ENCODE measurements at places on chromosomes 11 and 22.

DNA sequence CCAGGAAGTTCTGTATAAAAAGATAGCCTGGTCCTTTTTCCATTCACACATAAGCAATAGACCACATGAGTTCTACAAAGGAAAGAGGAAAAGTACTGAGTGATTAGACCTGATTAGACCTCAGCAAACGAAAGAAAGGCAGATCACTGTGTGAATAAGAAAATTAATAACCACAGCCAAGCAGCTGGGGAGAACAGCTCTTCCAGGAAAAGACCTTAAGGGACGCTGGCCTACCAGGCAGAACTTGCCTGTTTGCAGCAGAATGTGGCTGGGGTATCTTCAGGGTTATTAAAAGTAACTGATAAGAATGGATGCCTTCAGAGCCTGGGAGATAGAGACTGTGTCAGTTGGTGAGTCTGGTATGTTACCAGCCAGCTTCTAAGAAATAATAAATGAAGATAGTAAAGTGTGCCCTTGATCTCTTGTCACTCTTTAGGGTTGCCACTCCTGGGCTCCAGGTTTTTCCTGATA lies 172.9 kb downstream of the DBX1 start:
- no peak for DNase-seq

GRCh38 chr22:48520884-48521588 lies 1306.6 kb downstream of the BRD1 start:
- no peak for DNase-seq

GRCh38 chr11:88181776-88182175 lies 6.5 kb upstream of the RAB38 start:
- no peak for DNase-seq

- DNase-seq: no peak
These were observed 10.6 kb upstream of the CCDC83 start for GRCh38 chr11:85844439-85845123.

GRCh38 chr11:69393865-69394233 lies 87.6 kb upstream of the LINC01488 start:
- DNase-seq: no peak

- no peak for DNase-seq
These were observed 1.1 kb upstream of the ADM start for GRCh38 chr11:10303558-10304363.

GRCh38 chr11:71245601-71246391 lies 6.6 kb downstream of the SHANK2 start:
- no peak for DNase-seq

- DNase-seq: no peak
These were observed 2.3 kb upstream of the RHOD start for GRCh38 chr11:67054346-67054835.

DNA sequence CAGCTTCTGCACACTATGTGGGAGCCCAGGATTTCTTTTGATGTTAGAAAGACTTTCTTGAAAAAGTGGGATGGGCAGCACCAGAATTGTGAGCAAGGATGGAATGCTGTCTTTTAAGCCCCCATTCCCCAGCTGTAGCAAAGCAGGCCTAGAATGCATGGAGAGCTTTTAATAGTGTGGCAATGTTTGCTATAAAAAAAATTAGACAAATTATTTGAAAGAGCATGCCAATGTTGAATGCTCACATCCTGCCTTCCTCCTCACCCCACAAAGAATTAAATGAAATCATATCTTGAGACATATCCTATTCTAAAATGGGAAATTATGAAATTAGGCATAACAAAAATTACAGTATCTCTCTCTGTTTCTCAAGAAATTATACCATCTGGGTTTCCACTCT lies 154.7 kb downstream of the C11orf91 start:
- DNase-seq: no peak

DNA sequence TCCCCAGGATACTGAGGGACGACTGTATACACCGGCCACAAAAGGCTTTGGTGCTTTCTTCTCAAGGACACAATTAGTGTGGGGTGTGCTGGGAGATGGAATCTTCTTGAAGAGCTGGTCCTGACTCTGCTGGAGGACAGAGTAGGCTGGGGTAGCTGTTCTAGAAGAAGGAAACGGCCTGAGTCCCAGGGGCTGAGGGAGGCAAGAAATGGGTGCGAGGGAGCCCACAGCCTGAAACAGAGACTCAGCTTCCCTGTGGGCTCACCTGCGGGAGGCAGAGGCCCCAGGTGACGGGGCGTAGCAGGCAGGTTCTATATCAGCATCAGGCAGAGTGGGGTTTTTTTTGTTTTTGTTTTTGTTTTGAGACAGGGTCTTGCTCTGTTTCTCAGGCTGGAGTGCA lies 36.6 kb downstream of the PARVG start:
- no peak for DNase-seq

DNA sequence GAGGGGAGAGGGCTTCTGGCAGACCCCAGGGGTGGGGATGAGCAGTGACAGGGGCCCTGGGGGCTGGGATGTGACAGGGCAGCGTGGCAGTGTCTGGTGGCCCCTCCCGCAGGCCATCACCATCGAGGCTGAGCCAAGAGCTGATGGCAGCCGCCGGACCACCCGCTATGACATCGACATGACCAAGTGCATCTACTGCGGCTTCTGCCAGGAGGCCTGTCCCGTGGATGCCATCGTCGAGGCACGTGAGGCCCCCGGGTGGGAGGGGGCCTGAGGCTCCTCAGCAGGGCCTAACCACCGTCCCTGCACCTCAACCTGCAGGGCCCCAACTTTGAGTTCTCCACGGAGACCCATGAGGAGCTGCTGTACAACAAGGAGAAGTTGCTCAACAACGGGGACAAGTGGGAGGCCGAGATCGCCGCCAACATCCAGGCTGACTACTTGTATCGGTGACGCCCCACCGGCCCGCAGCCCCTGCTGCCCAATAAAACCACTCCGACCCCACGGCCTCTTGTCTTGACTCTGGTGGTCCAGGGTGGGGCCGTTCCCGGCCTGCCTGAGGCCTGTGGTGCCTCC lies 2.6 kb upstream of the TCIRG1 start:
- no peak for DNase-seq

DNA sequence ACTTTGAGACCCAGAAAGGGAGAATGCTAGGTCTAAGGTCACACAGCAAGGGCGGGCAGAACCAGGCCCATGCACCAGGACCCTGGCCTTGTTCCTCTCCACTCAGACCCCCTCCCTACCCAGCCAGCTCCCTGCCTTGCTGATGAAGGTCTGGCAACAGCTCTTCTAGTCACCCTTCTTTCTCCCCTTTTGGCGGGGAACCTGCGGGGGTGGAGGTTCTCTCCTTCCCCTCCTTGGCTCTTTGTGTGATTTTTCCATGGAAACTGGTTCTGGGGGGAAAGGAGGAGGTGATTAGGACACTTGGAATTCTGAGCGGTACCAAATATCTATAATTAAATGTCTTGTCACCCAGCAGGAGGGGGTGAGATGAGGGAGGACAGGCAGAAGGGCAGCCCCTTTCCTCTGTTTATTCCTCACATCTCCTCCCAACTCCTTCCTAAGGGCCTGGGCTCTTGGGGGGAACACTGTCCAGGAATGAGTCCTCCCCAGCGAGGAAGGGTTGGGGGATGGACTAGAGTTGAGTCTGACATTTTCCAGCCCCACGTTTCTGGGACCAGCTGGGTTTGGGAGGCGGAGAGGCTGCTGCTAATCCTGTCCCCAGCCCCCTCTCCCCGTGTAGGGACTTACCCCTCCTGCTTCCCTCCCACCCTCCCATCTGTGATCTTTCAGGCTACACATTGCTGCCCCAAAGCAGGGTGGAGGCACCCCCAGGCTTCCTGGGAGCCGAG lies 7.4 kb downstream of the ARHGEF17 start:
- DNase-seq: no peak

DNA sequence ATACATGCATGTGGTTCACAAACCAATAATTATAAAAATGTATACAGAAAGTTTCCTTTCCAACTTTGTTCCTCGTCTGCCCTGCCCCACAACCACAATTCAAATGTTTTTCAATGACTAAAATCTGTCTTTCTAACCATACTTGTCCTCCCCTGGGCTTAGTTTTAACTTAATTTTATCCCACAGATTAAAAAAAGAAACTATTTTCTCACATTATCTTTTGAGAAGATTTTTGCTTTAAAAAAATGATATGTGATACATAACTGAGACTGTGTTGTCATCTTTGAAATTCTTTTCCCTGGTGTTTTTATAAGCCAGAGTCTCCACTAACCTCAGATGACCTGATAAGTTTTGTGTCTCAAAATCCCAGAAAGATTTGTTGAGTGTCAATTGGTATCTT lies 79.0 kb downstream of the FDX1 start:
- DNase-seq: no peak

GRCh38 chr11:68550485-68550817 lies 89.9 kb downstream of the PPP6R3 start:
- DNase-seq: no peak

- no peak for DNase-seq
These were observed 572.6 kb upstream of the LUZP2 start for GRCh38 chr11:23924226-23924625.

- DNase-seq: peak; percentile 98
These were observed at the start of gene LIN7C for GRCh38 chr11:27506200-27507182. LIN7C (minus strand) TSS chr11:27506769; CDS start chr11:27506752, 17 bp downstream.

Data from activated gamma-delta T cell treated with anti-CD3 and anti-CD28 coated beads, Interleukin-2, amount 50 U/mL, for 16 hours (primary cell).